ENCODE measurements at places on chromosomes 12 and 14.

- DNase-seq: no peak
Observed at GRCh38 chr14:32339188-32339587, 10.1 kb downstream of the AKAP6 start.

DNA sequence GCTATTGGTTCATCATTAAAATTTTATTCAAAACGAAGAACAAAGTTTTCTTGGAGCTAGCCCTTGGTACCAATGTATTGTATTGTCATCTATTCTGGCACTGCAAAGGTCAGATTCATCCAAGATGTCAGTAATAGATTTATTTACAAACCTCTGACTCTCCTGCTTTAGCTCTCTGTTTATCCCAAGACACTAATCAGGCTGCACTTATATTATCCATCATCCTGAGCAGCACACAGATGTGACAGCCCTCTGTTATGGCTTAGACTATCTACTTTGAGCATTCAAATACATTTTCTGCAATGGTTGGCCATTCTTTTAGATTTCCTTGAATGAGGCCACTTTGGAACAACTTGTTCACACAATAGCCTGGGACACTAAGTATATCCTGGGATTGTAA is 5.0 kb upstream of the PTPRR start:
- DNase-seq: no peak

GRCh38 chr14:70642303-70643235 is 853 bp downstream of the TTC9 start:
- DNase-seq: no peak

GRCh38 chr14:100317912-100318808 is 5.0 kb upstream of the SLC25A47 start:
- DNase-seq: peak; percentile 30

- DNase-seq: no peak
Observed at GRCh38 chr14:44448951-44449358, 58.1 kb downstream of the FSCB start.

GRCh38 chr14:42535397-42535796 is 928.7 kb downstream of the LRFN5 start:
- DNase-seq: no peak

DNA sequence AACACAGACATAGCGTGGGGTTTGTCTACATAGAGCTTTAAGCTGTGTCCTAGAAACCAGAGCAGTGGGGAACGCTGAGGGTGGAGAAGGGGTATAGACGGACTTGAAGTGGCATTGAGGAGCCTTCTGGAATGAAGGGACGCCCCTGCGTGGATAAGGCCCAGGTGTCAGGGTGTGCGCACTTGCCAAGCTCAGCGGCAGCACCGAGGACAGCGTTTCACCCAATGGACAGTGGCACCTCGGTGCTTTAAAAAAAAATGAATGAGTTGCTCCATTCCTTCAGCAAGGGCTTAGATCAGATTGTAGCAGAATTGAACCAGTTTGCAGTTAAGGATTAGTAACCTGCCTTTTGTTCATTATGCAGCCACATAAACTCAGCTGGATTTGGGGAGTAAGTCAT is 33.6 kb upstream of the MMP17 start:
- no peak for DNase-seq

- DNase-seq: no peak
Observed at GRCh38 chr14:92538412-92538985, 24.9 kb downstream of the RIN3 start.

GRCh38 chr14:98591161-98591560 is 680.8 kb downstream of the BCL11B start:
- DNase-seq: no peak

- DNase-seq: no peak
Observed at GRCh38 chr14:94638339-94638738, 26.1 kb downstream of the SERPINA3 start.

DNA sequence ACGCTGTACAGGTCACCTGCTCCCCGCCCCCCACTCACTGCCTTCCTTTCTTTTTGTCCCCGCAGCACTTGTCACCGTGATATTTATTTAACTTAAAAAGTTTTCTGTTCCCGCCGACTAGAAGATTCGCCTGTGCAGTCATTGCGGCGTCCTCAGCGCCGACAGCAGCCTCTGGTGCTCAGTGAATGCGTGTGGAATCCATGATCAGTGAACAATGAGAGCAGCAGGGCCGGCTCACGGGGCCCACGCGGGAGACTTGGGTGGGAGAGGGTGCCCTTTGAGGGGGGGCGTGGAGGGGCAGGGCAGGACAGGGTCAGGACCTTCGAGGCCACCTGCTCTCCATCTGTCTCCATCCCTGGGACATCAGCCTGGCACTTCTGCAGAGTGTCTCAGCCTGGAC is 24.5 kb downstream of the BEGAIN start:
- DNase-seq: no peak

GRCh38 chr12:125888921-125889320 is 823.7 kb downstream of the AACS start:
- no peak for DNase-seq

- no peak for DNase-seq
Observed at GRCh38 chr12:132415327-132416120, 74.4 kb upstream of the FBRSL1 start.

GRCh38 chr12:114269153-114269552 is 136.8 kb downstream of the TBX5 start:
- no peak for DNase-seq

- no peak for DNase-seq
Observed at GRCh38 chr14:105738638-105739037, 212.3 kb downstream of the TMEM121 start.

GRCh38 chr12:42587601-42588523 is 1.7 kb downstream of the PRICKLE1 start:
- DNase-seq: no peak

- no peak for DNase-seq
Observed at GRCh38 chr12:84764001-84764400, 148.6 kb downstream of the SLC6A15 start.

- DNase-seq: peak; percentile 4
Observed at GRCh38 chr12:78863482-78864402, 832 bp upstream of the SYT1 start.

GRCh38 chr12:22543246-22544037 is 900 bp downstream of the C2CD5 start:
- peak; percentile 76 for DNase-seq

DNA sequence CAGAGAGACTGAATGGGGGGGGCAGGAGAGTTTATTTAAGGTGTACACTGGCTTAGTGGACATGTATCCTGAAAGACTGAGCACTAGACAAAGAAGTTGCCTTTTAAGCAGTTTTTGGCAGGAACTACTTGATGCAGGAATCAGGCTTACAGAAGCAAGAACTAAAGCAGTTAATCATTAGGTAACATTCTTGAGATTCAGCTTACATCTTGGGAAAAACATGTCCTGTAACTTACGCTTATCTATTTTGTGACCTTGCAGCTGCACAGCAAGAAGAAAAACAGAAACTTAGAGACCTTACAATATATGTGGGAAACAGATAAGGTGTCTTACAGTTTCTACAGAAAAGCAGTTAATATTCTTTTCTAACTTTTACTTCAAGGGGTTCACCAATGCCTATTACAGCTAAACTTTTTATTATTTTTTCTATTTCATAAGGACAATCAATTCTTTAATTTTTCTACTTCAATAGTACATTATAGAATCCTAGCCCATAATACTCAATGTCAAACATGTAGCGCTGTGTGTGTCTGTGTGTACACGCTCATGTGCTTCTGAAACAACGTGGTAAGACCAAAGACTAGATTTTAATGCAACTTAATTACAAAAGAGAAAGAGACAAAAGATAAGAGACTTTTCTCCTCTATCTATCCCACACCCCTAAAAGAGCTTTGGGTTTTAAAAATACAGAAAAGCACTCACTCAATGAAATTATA is 276.9 kb downstream of the PRKD1 start:
- no peak for DNase-seq

DNA sequence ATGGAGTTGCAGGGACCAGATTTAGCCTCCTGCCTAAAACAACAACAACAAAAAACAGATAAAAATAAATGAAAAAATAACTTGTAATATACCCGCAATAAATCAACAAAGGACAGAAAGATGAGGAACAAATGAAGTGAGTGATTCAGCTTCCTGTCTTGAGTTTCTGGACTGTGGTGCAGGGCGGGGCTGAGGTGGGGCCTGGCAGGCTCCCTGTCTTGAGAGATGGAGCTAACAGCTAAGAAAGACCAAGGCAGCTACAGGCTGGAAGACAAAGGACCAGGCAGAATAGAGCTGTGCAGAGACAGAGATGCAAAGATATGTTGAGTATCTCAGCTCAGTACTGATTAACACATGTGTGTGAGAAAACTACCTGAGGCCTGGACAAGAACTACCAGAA is 879.2 kb downstream of the AACS start:
- DNase-seq: no peak

DNA sequence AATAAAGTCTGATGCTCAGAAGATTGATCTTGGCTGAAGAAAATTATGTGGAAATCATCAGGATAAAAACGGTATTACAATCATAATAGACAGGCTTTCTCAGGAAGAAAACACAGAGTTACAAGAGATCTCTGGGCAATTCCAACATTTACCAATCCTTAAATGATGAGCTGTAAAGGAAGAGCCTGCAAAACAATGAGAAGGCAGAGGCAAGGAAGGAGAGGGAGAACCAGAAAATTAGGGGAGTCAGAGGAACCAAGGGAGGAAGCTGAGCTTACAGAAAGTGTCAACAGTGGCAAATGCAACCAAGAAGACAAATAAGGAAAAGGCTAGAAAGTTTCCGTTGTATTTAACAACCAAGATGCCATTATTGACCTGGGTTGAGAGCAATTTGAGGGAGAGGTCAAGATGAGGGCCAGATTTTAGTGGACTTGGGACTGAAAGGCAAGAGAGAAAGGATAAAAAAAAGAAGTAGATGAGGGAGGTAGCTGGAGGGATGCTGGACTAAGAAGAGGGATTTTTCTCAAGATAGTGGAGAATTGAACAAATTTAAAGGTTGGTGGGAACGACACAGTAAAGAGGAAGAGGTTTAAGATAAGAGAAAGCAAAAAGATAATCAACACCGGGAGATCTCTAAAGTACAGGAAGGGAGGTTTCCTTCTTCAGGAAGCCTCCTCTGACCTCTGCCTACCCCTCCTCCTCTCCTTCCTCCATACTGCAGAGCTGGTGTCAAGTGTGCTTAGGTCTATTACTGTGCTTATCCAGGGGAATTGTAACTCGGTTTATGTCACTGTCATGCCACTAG is 116.9 kb downstream of the DUSP6 start:
- DNase-seq: no peak

DNA sequence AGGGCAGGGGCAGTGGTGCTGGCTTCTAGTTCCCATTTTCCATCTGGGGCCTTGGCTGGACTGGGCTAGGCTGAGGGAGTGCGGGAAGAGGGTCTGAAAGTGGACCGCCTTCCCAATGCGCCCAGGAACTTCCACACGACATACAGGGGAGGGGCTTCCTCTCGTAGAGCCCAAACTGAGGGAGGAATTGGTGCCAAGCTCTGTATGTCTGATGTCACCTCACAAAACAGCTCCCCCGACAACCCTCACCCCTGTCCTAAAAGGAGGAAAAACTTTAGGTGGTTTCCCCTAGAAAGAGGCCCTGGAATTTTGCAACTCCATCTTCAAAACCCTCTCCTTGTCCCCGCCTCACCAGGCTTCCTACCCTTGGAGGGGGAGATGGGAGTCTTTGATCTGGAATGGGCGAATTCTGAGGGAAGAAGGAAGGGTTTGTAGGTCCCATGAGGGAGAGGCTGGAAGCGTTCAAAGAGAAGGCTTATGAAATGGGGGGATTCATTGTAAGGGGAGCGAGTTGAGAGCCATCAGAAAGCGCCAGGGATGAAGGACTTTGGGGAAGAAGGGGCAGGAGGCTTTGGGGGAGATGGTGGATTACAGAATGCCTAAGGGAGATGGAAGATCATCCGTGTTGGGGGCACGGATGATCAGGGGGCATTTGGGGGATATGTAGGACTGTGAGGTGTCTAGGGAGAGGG is 844 bp downstream of the GLTP start:
- peak; percentile 54 for DNase-seq

DNA sequence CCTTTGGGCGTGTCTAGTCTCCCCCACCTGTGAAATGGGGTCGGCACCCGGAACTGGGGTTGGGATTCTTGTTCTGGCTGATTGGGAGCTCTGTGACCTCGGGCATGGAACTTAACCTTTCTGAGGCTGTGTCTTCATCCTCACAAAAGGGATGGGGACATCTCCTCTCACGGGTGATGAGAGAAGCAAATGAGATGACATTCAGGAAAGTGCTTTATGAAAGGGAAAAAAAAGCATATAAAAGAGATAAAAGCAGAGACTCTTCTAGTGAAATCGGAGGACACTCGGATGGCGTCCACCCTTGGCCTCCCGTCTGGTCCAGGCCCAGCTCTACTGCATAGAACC is 98.9 kb downstream of the LRRC74A start:
- no peak for DNase-seq

GRCh38 chr14:94460631-94461416 is 8.2 kb upstream of the SERPINA11 start:
- DNase-seq: no peak

DNA sequence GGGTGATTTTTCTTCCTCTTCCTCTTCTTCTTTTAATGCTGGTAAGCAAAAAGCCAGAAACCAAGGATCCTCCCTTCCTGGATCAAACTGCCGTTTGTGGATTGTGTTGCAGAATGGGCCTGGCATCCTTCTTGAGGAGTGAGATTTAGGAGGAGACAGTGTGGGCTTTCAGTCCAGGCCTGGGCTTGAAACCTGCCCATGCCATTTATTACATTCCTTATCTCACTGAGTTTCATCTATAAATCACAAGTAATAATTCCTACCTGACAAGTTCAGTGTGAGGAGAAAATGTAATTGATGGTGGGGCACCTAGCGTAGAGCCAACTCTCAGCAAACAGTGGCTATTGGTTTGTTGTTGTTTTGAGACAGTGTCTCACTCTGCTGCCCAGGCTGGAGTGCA is 126.4 kb downstream of the SLC35F4 start:
- DNase-seq: no peak

DNA sequence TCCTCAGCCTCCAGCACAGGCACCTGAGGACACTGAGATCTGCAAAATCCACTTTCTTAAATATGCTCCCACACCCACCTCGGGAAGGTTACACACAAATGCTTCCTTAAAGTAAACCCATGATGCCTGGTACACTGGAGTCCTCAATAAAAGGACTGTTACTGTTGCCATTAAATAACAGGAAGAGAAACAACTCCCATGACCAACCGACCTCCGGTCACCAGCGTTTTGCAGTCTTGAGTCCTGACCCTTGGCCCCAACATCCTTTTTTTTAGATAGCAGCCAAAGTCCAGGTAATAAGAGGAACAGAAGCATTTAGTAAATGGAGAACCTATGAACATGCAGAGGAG is 42.4 kb downstream of the ITPK1 start:
- DNase-seq: no peak

GRCh38 chr14:51157012-51157411 is 62.1 kb upstream of the TRIM9 start:
- no peak for DNase-seq

Data from nucleus accumbens (tissue), 56 donors.